ENCODE measurements at places on chromosomes 4 and X. TPM values are rescaled to one million over a fixed set of nuclear protein-coding genes. Genes with fewer than 3 reads are reported as not detected.

DNA sequence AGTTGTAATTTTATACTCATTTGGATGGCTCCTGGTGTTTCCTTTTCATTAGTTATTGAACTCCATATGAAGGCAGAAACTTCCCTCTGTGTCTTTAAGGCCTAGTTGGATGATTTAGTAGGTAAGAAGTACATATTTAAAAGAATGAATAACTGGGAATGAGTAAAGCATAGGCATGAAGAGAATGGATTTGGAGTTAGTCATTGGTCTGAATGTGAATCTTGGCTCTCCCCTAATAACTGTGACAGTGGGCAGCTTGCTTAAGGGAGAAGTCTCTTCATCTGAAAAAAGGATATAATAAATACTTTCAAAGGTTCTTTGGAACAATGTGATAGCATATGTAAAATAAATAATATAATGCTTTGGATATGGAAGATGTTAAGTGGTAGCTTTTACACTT, 13.2 kb downstream of the SNX25 start:
- no peak for DNase-seq

DNA sequence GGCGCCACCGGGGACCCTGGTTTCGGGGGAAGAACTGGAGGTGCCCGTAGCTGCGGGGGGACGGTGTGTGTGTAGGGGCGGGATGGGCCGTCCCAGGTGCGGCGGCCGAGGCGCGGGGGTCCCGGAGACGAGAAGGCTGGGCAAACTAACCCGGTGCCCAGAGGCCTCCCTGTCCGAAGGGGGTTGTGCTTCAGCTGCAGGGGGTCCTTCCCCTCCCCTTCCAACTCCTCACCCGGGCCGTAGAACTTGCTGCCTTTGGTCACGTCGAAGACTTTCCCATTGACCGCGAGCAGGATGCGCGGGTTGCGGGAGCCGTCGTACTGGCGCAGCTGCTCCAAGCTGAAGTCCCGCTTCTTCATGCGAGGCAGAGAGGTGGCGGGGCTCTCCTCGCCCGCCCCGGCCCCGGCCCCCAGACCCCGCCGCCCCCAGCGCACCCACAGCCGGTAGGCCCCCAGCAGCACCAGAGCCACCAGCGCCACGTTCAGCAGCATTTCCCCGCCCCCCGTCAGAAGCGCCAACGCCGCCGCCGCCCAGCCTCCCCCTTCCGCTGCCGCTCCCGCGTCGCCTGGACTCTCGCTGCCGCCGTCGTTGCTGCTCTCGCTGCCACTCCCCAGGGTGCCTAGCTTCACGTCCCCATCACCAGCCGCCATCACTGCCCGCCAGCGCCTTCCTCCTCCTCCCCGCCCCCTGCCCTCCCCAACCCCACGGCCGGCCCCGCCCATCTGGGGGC, at the start of gene PGRMC2:
TSS of gene PGRMC2 (minus strand) at position 673 of the 730 bp plus-strand sequence. CDS start at position 650, 23 bp downstream.
- no peak for DNase-seq

GRCh38 chr4:140719022-140719421, 37.2 kb downstream of the TBC1D9 start:
- DNase-seq = no peak

DNA sequence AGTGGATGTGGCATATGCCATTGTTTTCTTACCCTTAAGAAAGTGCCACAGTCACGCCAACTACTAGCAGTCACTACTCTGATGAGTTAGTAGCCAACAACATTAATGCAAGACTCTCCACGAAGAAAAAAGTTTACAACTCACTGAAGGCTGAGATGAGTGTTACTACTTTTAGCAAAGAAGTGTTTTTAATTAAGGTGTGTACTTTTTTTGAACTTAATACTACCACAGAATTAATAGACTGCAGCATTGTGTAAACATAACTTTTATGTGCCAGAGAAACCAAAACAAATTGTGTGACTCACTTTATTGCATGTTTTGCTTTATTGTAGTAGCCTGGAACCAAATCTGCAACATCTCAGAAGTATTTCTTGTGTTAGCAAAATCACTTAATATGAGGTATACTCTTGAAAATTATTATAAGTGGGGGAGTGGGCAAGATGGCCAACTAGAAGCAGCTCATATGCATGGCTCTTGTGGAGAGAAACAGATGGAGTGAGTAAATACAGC, 2.2 kb upstream of the UGT2B4 start:
- no peak for DNase-seq

DNA sequence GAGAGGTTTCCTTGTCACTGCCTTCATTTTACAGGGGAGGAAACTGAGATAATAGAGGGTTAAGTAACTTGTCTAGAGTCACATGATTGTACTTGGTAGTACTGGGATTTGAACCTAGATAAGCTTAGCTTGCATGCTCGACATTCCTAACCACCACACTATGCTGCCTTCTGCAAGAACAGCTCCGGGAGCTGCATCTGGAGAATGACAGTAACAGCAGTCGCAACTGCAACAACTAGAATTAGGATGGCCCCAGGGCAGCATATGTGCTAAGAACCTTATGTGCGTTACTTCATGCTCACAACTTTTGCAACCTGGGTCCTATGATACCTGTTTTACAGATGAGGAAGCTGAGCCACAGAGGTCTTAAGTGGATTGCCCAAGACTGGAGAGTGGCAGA, 89.5 kb upstream of the LCORL start:
- DNase-seq = no peak

GRCh38 chrX:39205467-39205866, 404.2 kb downstream of the MID1IP1 start:
- no peak for DNase-seq

GRCh38 chrX:37959212-37960021, 46.9 kb upstream of the SYTL5 start:
- no peak for DNase-seq

GRCh38 chr4:85725721-85726170, 250.8 kb downstream of the ARHGAP24 start:
- no peak for DNase-seq

DNA sequence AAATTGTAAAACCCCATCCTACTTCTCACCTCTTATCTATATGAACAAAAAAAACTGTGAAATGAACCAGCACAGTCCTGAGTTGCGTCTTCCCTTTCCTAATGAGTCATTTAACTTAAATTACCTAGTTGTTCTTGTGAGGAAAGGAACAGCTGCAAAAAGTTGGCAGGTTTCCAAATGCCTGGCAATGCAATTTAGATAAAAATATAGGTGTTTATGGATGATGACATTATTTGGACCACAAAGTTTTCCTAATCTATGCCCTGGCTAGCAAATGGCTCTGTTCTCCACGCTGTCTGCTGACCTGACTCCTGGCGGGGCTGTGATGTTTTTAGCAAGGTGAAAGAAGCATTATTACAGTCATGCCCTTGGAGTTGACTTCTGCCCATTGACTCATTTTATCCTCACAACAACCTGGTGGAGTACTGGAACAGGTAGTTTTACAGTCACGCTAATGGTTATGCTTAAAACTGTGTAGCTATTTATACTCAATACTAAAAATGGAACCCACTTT, 29.8 kb upstream of the RELL1 start:
- DNase-seq = peak; percentile 6

DNA sequence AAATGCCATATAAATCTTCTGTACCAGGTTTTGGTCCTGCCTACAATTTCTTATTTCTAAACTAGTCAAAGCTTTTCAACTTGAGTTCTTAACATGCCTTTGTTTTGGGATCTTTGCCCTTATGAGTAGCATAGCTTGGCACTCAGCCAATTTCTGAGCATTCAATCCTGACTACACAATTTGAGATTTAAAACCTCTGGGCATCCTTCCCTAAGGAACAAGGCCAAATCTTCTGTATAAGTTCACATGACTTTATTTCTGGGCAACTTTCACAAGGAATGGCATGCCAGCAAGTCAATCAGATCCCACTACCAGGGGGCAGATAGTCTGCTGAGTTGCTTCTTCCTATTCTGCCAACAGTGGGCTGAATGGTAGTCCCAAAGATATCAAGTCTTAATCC, 254.2 kb downstream of the ADAMTS3 start:
- no peak for DNase-seq

- DNase-seq = no peak
Observed at GRCh38 chr4:13328591-13328990, 155.5 kb downstream of the RAB28 start.

DNA sequence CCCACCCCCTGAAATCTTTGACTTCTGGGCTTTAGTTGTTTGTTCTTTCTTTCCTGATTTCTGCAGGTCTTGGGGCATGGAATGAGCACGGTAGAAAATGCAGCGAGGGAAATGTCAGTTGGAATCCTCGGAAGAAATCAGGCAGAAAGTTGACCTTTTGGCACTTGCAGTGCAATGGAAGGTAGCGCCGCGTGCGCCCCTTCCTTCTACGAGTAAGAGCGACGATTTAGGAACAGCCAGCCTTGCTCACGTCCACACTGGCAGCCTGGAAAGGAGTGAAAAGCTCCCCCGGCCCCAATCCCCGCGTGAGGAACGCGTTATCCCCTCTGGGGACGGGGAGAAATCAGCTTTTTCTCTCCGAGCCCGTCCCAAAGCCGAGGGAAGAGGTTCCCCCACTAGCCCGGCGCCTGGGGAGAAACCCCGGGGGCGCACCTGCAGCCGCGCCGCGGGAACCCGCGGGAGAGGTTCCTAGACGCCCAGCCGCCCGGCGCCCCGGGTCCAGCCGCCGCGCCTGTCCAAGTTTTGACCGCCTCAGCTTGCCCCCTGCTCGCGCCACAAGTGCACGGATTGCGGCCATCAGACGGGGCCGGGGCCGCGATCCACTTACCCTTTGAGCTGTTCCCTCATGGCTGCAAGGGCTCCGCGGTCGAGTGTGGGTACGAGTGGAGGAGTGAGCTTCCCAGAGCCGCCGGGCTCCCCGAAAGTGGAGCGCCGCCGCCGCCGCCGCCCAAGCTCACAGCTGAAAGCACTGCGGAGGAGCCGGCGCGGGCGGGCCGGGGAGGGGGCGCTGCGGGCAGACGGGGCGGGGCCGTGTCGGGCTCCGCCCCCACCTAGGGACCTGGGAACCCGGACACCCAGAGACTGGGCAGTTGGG, 194.6 kb upstream of the FTHL17 start:
- peak; percentile 5 for DNase-seq

DNA sequence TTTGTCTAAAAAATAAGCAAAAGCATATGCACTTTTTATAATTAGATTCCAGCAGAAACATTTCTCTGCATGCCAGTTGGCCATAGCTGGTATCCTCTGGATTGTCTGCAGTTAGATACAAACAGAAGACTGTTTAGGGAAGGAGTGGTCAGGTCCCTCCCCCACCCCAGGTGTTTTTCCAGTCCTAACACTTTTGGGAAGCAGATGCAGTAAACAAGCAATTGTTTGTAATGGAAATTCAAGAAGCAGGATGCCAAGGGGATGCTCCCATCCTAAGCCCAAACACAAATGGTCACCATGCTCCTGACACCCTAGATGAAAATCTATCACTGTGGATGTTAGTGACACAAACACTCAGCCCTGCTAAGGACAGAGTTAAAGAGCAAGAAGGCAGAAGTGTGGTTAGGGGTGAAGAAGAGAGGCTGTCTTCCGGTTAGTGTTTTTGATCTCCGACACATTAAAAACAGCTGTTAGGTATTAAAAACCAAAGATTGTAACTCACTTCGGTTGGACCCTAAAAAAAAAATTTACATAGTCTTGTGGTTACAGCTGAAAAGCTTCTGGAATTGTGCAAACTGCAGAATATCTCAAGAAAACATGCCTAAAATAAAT, 7.9 kb downstream of the LEF1 start:
- DNase-seq = no peak

GRCh38 chrX:40013266-40014195, 84.2 kb downstream of the BCOR start:
- DNase-seq = peak; percentile 46

GRCh38 chrX:134604701-134605311, 53.5 kb downstream of the PLAC1 start:
- DNase-seq = no peak

DNA sequence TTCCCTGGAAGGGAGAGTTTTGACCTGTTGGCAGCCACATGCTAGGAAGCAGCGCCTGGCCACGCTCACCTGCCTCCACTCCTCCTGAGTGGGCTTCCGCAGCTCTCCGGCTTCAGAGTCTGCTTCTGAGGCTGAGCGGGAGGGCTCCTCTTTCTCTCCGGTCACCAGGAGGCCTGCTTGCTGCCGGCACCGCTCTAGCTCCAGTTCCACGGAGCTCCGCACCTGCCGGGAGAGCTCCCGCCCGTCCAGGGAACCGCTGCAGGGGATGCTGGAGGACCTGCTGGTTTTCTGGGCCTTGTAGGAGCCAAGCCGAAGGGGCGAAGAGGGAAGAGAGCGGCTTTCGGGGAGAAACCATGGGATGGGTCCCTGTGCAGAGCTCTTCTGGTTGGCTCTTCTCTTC, 26.0 kb downstream of the PPEF2 start:
- DNase-seq = no peak

DNA sequence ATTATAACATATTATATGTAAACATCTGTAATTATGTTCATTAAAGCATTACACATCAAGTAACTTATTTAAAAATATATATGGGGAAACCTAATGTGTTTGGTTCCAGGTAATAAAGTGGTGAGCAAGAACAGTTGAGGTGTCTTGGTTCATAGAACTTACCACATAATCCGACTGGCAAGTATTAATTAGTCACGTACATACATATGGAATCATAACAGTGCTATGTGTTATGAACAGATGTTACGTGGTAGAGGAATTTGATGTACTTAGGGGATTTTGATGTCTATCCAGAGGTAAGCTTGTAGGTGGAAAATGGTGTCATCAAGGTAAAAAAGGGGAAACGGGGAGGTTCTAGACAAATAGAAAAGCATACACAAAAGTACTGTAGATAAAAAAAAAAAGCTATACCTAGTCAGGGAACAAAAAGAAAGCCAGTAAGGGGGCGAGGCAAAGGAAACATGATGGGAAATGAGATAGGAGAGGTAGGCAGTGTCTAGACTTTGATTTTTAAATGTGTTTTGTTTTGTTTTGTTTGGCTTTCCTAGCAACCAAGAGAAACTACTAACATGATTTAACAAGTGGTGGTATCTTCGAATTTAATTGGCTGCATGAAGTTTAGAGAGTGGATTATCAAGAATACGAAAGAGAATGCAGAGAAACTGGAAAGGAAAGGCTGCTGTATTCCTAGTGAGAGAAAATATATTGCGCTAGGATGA, 12.6 kb downstream of the DMD start:
- no peak for DNase-seq

GRCh38 chrX:29042341-29042740, 455.1 kb downstream of the IL1RAPL1 start:
- DNase-seq = no peak

DNA sequence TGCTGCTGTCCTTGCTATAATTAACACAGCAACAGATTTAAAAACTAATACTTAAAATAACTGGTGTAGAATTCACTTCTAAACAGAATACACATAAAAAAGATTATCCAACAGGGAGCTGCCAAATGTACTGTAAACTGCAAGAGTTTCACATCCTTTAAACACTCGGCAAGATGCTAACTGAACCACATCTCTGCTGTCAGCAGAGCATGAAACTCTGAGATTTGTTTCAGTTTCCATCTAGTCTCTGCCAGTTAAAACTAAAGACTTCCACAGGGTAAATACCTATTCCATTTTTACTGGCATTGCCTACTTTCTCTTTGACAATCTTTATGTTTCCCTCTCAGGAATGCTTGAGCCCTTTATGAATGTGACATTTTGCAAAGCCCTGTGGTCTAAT, 127.7 kb downstream of the SLC7A11 start:
- no peak for DNase-seq

- DNase-seq = no peak
Observed at GRCh38 chrX:136476501-136476900, 11.2 kb upstream of the BRS3 start.

The ENOPH1 gene
- 73.1 TPM for total RNA-seq

The ANXA3 gene
- total RNA-seq = 2.8 TPM

The AMBN gene
- not detected for total RNA-seq

The MANBA gene
- 10.0 TPM for total RNA-seq

The GRSF1 gene
- total RNA-seq = 118 TPM

The MAGEA1 gene
- not detected for total RNA-seq

The PRR32 gene
- total RNA-seq = not detected

The HTRA3 gene
- not detected for total RNA-seq

The PDZD4 gene
- total RNA-seq = 0.38 TPM

The PRDM5 gene
- 1.4 TPM for total RNA-seq

The PDGFRA gene
- total RNA-seq = not detected

Data from activated naive CD8-positive, alpha-beta T cell treated with anti-CD3 and anti-CD28 coated beads for 36 hours (primary cell).